ENCODE measurements at places on chromosomes 5 and 9. TPM values are rescaled to one million over a fixed set of nuclear protein-coding genes. Genes with fewer than 3 reads are reported as not detected.

- no peak for DNase-seq
These were observed 144.9 kb downstream of the CEP120 start for GRCh38 chr5:123278284-123278683.

The FCN2 gene
- polyA plus RNA-seq, result not detected

DNA sequence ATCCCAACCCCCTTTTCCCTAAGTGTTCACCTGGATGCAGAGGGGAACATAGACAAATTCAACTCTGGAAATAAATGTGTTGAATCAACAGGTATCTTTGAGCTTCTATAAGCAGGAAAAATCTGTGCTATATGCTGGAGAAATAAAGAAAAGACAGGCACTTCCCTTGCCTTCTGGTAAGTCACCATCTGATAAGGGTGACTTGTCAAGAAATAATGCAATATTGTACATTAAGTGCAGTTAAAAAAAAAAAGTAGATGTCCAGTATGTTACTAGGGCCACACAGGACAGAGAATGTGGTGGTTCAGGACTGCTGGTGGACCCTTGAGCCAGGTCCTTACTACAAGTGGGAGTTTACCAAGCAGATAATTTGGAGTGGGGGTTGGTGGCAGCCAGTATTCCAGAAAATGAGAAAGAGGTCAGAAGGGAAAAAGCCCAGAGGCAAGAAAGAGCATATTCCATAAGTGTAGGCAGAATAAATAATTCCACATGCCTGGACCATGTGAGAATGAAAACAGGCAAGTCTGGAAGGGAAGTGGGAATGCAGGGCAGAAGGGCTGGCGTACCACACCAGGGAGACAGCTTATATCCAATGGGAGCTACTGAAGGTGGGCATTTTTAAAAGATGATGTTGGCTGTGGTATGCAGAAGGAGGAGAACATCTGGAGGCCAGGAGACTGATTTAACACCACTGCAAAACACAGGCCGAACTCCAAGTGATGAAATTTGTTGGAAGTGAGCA, 209.9 kb downstream of the SEMA5A start:
- no peak for DNase-seq

The F12 gene
- 0.58 TPM for polyA plus RNA-seq

GRCh38 chr9:122827761-122828093, 661 bp downstream of the PDCL start:
- DNase-seq, result no peak

GRCh38 chr5:39314591-39314990, 49.7 kb downstream of the C9 start:
- DNase-seq, result no peak

GRCh38 chr9:36315283-36315682, 57.0 kb upstream of the GNE start:
- no peak for DNase-seq

The SLC46A2 gene
- polyA plus RNA-seq, result 0.17 TPM

The PDCD1LG2 gene
- polyA plus RNA-seq, result 1.9 TPM

DNA sequence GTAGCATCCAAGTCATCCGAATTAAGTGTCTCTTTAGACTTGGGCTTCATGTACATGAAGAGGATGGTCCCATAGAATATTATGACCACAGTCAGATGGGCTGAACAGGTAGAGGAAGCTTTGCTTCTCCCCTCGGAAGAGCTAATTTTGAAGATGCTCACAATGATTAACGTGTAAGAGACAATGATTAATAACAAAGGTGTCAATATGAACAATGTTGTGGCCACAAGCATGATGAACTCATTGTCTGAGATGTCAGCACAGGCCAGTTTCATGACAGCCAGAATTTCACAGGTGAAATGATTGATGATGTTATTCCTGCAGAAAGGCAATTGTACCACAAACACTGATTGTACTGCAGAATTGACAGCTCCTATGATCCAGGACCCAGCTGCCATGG, 626 bp downstream of the OR13C2 start:
- DNase-seq, result no peak
